ENCODE measurements at places on chromosomes 5 and 9.
A peak's percentile ranks its signal among the peaks of the same experiment; 100 is the strongest.

DNA sequence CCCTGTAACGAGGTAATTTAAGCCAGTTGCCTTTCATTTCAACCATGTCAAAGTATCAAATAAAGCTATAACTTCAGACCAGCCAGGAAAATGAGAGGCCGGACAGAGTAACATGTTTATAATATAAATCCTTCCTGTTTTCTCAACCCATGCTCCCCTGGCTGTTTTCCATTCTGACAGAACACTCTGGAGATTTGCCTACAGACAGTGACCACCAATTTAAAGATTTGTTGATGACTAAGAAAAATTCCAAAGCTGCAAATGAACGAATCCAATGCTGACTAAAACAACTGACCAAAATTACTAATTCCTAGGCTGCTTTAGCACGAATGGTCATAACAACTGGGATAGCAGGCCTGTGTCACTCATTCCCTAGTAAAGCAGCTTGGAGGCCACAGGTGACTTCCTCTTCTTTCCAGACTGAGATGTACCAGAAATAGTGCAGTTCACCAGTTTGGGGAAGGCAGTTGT is 141.4 kb downstream of the AOPEP start:
- no peak for DNase-seq

DNA sequence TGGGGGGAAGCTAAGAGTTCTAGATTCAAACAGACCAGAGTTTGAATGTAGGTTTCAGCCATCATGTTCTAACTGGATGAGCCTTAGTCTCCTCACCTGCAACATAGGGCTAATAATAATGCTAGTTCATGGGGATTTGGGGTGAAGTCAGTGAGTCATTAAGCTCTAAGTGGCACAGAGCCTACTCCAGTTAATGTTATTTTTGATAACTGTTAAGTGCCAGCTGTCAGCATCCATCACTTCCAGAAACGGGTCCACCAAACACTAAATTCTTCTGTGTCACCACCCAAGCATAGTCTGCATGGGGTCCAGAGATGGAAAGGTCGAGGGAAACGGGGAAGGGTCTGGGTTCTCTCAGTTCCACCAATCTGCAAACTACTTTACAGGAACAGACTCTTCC is 1.8 kb upstream of the TSC1 start:
- no peak for DNase-seq

DNA sequence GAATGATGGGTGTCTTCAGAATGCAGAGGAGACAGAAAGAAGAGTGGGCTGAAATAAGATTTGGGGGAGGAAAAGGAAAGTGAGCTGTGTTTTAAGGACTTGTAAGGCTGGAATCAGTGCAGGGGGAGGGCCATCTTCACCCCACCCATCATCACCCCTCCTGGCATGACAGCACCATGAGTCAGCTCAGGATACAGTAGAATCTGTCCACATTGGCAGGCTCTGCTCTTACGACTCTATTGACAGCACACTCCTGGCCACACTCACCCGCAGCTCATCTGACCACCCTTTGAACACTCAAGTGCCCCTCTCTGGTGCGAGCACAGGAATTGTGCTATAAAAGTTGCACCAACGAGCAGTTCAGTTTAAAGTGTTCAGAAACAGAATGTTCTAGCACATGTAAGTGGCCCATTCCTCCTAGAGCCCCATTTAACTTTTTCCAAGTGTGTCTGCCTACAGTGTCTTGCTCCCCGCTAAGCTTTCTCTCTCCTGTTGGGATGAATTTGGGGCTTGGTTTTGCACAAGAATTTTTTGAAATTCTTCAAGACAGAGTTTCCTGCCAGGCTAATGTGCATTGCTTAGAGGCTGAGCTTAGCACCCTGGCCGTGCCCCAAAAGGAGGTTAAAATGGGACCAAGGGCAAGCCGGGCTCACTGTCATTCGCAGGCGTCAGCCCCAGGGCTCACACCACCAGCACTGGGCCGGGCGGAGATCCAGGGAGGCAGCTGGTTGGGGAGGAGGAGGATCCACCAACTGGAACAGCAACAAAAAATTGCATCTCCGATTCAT is 12.0 kb downstream of the ADRA1B start:
- DNase-seq, result no peak

- no peak for DNase-seq
Observed at GRCh38 chr9:130874783-130875182, 21.8 kb downstream of the QRFP start.

GRCh38 chr9:130143958-130144366 is 28.2 kb upstream of the NCS1 start:
- DNase-seq, result peak; percentile 43

GRCh38 chr5:136769093-136769492 is 403.7 kb upstream of the TRPC7 start:
- DNase-seq, result no peak

- no peak for DNase-seq
Observed at GRCh38 chr5:122252319-122252718, 59.7 kb upstream of the SNCAIP start.

DNA sequence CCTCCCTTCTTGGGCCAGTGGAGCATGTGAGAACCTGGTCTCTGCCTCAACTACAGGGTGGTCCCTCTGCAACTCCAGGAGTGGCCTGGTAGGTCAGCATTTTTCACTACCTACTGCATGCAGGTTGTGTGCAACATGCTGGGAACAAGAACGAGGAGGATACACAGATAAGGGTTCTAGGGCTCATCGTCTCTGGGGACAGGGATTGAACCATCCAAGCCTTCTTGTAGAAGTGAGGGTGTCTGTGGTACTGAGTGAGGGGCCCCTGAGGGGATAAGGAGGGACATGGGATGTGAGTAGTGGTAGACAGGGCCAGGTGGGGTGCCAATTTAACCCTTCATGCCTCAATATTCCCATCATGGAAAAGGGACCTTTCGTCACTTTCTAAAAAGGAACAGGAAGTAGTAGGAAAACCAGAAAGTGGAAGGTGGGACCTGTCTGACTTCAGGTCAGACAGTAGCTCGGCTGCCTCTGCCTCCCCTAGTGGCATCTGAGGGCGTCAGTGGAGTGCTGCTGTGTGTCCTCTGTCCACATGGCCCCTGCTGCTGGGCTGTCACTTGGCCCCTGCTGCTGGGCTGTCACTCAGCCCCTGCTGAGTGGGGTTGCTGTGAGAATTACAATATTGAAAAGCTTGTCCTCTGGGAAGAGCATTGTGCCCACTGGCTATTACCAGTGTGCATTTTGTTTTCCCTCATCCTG is 48.6 kb upstream of the RNU6ATAC start:
- no peak for DNase-seq

- no peak for DNase-seq
Observed at GRCh38 chr5:159850160-159850559, 66.1 kb upstream of the ADRA1B start.

GRCh38 chr9:8585036-8585435 is 785.5 kb upstream of the DMAC1 start:
- no peak for DNase-seq

DNA sequence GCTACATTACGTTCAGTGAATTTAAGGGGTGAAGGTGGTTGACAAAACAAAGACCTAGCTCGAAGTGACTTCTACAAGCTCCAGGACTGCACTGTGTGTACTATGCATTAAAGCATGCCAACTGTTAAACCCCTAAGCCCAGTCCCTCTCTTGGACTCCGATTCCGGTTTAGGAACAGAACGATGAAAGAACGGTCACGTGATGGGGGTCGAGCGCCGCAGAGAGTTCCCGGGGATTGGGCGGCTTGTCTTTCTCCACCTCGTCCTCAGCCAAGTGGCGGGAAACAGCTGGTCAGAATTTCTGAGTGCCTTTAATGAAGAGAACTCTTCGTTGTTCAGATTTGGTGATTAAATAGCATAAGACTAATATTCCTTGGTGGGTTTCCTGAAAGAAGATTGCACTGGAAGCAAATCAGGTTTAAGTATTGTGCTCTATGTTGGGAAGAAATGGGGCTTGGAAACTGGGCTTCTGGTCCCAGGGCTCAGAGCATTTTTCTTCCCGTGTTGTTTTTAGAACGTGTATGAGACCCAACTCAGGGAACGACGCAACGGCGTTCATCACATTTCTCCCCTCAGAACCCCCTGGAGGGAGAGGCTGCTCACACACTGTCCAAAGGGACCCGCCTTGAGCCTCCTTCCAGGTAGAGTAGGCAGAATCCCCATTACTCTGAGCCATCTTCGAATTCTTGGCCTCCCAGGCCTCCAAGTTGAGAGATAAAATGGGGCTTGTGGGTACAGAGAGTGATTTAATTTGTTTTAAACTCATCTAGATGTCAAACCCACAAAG is 25.3 kb downstream of the IRX2 start:
- no peak for DNase-seq

- DNase-seq, result no peak
Observed at GRCh38 chr9:137702615-137703379, 84.0 kb downstream of the EHMT1 start.

- peak; percentile 44 for DNase-seq
Observed at GRCh38 chr5:73625944-73626811, at the start of gene ARHGEF28. Gene ARHGEF28, plus strand, starts transcription at chr5:73626196. Its CDS starts 58,656 bp downstream, at chr5:73684852.

DNA sequence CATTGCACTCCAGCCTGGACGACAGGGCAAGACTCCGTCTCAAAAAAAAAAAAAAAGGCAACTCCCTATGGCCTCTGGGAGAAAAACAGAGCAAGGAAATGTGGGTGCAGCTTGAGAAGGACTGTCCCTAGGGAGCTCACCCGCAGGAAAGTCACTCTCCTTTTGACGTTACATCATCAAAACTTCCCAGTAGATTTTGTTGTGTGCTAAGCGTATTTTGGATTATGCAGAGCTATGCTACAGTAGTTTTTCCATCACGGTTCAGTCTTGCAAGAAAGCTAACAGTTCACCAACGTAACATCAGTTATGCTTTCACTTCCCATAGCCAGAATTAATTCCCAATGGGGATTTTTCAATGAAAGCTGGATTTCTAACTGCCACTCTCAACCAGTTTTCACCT is 138.8 kb downstream of the HSD17B3 start:
- no peak for DNase-seq

- DNase-seq, result no peak
Observed at GRCh38 chr9:113352411-113352810, 3.1 kb downstream of the BSPRY start.

- DNase-seq, result no peak
Observed at GRCh38 chr9:126509718-126510117, 104.0 kb upstream of the LMX1B start.

- no peak for DNase-seq
Observed at GRCh38 chr5:155872629-155873220, 454.2 kb upstream of the SGCD start.

GRCh38 chr5:76896196-76896595 is 46.4 kb downstream of the S100Z start:
- no peak for DNase-seq

GRCh38 chr9:122777935-122778627 is 10.7 kb upstream of the OR5C1 start:
- DNase-seq, result no peak

GRCh38 chr5:124869426-124870033 is 123.1 kb upstream of the ZNF608 start:
- no peak for DNase-seq

- DNase-seq, result peak; percentile 9
Observed at GRCh38 chr5:1526681-1527131, 2.9 kb upstream of the LPCAT1 start.

GRCh38 chr9:81461196-81461595 is 228.2 kb downstream of the TLE1 start:
- DNase-seq, result no peak

DNA sequence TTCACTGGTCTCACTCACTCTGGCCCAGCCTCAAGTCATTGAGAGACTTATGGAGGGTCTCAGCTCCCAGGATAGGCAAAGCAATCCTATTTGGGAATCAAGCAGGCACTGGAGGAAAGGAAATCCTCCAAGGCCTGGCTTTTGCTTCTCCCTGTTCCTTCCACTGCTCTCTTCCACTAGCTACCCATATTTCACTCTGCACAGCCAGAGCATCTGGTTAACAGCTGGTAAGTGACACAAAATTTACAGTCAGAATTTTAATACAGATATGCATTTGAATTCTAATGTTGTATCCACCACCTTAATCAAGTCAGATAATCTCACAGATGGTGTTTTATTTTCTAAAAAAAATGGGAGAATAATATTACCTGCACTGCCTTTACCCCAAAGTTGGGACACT is 868 bp upstream of the C1QTNF2 start:
- DNase-seq, result no peak

GRCh38 chr5:154593796-154594195 is 115.8 kb upstream of the HAND1 start:
- DNase-seq, result no peak

- no peak for DNase-seq
Observed at GRCh38 chr5:4243479-4244264, 648.0 kb downstream of the IRX1 start.

DNA sequence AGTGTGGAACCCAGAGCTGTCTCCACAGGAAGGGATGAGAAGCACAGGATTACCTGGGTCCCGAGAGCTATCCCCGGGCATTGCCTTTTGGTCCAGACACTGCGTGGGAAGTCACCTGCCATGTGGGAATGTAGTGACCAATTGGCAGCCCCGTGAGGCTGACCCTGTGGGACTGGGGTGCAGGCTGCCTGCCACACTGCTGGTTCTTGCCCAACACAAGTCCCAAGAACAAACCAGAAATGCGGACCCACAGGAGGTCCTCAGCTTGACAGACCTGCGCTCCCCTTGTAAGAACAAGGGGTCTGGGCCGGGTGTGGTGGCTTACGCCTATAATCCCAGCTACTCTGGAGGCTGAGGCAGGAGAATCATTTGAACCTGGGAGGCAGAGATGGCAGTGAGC is 2.4 kb upstream of the FGD3 start:
- DNase-seq, result peak; percentile 6

DNA sequence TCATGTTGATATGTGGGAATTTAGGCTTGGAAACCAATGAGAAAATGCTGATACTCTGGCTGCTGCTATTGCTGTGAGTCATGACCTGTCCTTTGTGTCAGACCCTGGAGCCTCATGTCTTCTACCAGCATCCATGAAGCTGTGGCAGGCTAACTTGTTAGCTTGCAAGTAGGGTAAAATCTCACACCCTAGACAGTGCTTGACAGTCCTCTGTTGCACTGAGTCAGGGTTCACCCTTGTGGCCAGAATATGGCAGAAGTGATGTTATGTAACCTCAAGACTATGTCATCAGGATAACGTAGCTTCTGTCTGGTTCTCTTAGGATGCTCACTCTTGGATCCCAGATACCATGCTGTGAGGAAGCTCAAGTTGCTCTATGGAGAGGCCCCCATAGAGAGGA is 110.8 kb downstream of the LHX2 start:
- no peak for DNase-seq

- DNase-seq, result no peak
Observed at GRCh38 chr5:61229416-61229815, 67.1 kb upstream of the SMIM15 start.

GRCh38 chr5:141788296-141788970 is 89.8 kb downstream of the PCDH1 start:
- no peak for DNase-seq

DNA sequence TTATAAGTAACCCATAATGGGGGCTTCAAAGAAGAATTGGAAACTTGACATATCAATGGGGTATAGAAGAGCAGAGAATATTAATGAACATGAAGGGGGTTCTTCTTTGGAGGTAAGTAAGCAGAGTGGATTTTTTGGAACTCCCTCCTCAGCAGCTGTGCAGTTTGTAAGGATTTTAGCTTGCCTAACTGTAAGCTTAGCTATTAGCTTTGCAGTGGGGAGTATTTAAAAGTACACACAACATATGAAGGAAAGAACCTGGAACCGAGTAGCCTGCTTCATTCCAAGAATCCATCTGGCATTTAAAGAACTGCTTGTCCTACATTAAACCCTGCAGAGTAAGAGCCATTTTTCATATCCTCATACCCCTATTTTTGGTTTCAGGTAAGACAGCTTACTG is 2.2 kb upstream of the PBX3 start:
- DNase-seq, result no peak

GRCh38 chr5:42542106-42542505 is 118.9 kb downstream of the GHR start:
- no peak for DNase-seq

Data from testis (tissue), 5 donors.